ENCODE measurements at places on chromosomes 16 and 17.

GRCh38 chr16:67391424-67392300, 1.6 kb downstream of the TPPP3 start:
- no peak for DNase-seq

DNA sequence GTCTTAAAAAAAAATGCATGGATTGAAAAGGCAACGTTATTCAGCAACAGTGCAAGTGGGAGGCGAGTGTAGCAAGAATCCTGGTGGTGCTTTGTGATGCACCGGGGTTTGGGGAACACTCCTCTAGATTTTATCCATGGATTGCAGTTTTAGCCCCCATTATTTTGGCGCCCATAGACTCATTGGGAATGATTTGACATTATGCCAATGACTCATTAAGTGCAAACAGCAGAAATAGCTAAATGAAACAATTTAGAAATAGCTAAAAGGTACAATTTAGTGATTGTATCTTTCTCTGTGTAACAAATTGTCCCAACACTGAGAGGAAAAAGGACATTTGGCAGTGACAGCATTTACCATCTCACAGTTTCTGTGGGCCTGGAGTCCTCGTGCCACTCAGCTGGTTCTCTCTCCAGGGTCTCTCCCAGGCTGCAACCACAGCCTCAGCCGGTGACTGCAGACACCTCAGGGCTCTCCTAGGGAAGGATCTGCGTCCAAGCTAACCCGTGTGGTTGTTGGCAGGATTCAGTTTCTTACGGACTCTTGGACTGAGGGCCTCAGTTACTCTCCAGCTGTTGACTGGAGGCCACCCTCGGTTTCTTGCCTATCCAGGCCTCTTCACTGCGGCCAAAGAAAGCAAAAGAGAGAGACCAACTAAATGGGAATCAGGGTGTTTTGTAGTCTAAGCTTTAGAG, 398.7 kb downstream of the SNX29 start:
- DNase-seq = no peak

DNA sequence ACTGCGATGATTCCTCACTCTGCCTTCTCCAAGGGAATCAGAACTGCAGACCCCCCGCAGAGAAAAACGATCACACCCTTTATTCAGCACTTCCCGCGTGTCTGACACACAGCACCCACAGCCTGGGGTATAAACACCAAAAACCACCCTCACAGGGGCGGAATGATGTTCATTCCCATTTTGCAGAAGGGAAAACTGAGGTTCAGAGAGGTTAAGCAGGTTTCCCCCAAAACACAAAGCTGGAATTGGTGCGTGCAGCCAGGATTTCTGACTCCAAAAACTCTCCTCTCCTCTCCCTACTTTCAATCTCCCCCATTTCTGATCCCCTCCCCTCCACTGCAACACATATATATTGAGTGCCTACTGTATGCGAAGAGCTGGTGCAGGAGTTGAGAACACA, 55.8 kb downstream of the XYLT1 start:
- DNase-seq = no peak

DNA sequence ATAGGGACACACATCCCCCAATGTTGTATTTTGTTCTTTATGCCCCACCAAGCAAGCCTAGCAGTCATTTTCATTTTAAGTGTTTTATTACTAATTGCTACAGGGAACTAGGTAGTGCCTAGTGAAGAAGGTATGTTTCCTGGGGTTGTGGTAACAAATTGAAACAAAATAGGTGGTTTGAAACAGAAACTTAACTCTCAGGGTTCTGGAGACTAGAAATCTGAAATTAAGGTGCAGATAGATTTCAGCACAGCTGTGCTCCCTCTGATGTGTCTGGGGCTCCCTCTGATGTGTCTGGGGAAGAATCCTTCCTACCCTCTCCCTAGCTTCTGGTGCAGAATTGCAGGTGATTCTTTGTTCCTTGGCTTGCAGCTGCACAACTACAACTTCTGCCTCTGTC, 390.1 kb downstream of the ZFHX3 start:
- DNase-seq = no peak

DNA sequence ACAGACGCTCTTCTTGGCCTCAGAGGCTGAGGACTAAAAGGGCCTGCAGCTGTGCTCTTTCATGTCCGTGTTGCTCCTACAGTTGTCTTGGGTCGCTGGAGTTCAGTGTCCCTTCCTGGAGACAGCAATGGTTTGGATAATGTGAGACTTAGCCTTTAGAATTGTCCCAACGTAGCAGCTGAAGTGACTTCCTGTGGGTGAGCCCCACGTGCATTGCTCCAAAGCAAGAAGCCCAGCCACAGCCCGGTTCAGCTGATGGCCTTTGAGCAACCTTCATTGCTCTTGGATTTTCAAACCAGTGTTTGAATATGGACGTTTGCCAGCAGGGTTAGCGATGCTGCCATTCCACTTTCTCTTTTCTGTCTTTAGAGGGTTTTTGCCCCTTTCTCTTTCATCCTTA, 19.7 kb downstream of the TMEM11 start:
- DNase-seq = no peak

- no peak for DNase-seq
Measured at GRCh38 chr17:75459590-75460267, 3.3 kb downstream of the TMEM94 start.

DNA sequence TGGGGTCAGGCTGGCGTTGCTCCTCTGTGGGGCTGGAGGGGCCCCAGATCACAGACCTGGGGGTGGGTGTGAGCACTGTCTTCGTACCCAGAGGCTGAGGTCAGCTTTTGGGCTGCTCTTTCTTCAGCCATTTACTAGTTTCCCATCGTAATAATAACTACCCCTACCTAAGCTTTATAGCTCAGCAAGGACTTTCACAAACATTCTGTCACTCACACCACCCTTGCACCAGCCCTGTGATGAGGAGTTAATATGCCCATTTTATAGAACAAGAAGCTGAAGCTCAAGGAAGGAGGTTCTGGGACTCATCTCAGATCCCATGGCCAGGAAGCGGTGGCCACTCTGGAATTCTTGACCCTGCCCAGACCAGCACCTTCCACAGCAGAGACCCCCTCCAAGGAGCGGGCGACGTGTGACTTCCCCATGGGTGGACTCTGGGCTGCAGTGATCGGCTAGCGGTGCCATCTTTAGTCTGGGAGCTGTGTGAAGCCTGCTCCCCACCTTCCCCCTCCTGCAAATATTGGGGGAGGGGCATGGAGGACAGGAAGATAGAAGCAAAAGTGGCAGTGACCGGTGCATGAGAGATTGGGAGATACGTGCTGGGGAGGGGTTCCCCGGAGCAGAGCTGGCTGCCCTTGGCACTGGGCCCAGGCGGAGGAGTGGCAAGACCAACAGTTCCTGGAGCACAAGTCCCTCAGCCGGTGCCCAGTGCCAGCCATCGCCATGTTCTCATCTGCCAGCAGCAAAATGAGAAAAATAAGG, 81.8 kb upstream of the TOB1 start:
- no peak for DNase-seq

DNA sequence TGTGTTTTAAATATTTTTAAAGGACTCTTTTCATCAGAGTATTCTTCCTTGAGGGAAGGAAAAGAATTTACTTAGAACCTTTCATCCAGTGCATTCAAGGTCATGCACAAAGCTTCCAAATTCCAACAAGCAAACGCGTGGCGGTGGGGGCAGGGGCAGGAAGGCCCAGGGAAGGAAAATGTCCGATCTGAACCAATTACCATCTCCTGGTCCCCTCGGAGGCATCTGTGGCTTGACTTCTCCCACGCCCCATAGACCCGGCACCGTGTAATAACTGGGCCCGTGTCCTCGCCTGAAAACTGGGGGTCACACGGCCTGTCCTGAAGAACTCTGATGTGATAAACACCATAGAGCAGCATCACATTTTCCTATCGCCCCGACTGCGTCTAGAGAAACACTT, 18.3 kb downstream of the MEAK7 start:
- no peak for DNase-seq

DNA sequence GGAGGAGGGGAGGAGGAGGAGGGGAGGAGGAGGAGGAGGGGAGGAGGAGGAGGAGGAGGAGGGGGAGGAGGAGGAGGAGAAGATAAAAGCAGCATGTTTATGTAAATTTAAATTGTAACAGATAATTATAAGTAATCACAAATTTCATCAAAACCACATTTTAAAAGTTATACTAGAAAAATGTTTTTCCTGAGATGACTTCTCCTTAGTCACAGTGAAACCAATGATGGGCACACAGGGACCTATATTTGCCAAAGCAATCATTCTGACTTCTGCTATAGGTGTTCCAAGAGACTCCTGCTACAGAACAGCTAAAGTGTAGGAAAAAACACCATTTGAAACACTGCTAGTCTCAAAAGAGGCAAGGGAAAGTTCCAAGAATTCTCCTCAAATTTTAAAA, 66.4 kb downstream of the CEP95 start:
- DNase-seq = no peak

GRCh38 chr17:78643326-78643725, 66.1 kb upstream of the DNAH17 start:
- DNase-seq = no peak

DNA sequence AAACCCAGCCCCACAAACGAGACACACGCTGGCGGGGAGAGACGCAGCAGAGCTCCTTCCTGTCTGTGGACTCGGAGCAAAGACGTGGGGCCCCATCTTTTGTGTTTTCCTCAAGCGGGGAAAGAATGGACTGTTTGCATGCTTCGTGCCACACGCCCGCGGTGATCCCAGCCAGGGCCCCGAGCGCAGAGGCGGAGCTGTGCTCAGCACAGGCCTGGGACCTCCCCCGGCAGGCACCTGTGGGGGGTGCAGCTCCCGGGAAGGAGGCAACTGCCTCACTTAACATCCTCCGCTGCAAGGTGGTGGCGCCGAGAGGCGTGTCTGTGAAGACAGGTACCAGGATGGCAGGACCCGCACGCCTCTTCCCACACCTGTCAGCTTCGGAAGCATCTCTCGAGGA, 19.1 kb downstream of the TRARG1 start:
- DNase-seq = no peak

DNA sequence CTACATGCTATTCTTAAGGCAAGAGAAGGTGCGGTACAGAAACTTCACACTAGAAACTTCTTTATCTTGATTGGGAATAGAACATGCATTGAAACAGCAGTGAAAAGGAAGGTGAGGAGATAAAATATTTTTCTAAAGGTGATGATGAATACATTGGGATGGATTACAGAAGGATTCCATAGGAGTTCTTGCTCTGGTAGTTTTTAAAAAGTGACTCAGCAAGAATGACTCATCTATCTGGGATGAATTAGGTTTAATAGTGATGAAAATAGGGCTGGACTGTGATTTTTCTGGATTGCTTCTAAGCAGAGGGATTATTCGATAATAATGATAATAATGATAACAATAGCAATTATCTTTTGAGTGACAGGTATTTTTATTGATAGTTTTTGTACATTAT, 65.6 kb upstream of the HS3ST4 start:
- no peak for DNase-seq

DNA sequence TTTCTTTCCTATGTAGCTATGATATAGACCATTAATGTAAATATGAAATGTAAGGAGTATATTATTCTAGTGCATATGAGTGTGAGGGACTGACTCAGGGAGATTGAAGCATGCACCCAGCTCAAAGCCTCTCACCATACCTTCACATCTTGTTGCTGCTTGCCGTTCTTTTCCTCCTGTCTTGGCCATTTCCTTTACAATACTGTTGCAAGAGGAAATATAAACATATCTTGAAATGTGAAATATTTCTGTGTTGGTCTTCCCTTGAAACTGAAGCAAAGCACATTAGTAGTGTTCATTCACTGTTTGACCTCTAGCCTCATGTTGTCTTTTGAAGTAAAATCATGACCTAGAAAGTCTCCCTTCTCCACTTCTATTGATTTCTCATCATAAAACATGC, 46.6 kb downstream of the PHKB start:
- DNase-seq = no peak

DNA sequence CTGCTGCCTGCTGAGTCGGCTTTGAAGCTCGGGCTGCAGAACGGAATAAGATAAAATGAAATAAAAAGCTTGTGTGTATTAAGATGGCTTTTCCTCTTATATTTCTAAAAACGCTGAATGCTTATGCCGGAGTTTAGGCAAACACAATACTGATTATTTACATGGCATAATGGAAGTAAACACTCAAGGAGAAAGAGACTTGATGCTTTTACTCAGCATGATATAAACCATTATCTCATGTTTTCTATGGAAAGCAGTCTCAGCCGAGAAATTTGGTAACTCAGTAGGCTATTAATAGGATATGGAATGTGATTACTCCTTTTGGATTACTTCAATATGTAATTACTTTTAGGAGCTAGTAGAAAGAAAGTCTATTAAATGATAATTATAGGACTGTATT, 153.3 kb downstream of the CDH11 start:
- DNase-seq = no peak

DNA sequence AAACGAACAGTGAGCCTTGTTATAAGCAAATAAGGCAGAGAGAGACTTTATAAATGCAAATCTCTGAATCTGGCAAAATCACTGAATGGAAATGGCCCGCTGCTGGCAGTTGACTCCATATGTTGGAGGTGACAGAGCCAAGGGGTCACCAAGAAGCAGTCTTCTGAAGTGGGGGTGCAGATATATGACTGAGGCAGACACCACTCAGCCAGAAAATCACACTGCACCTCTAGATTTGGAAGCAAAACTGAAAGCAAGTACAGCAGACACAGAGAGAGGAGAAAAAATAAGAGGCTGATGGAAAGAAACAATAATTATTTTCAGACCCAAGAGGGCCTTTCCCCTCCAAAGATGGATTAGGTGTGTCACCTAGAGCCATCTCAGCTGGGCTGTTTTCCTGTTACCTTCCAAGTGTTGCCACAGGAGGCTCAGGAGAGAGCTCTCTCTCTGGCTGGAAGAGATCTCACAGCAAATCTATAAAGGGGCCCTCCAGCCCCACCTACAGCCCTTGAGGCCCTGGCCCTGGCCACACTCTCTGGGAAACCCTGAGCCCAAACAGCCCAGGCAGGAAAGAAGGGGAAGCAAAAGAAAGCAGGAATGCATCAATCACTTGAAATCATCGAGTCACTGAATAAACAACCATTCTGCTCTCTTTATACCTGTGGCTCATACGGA, 585.1 kb upstream of the PSMD7 start:
- DNase-seq = no peak

DNA sequence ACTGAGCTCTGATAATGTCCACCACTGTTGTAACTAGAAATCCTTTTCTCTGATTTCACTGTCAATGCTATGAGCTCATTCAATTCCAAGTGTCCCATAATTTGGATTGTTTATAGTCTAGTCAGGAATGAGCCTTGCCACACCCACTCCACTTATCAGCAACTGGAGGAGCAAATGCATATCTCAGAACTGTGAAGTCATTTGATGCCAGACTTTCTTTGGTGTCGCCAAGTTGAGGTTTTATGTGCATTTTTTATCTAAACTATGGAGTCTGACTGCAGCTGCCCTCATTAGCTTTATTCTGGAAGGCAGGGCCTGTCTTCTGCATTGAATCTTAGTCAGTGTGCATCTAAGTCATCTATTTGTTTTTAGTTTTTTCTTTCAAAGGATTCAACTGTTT, 361.3 kb downstream of the PMP22 start:
- DNase-seq = no peak

GRCh38 chr17:28480799-28481571, 7.5 kb downstream of the SLC13A2 start:
- no peak for DNase-seq

DNA sequence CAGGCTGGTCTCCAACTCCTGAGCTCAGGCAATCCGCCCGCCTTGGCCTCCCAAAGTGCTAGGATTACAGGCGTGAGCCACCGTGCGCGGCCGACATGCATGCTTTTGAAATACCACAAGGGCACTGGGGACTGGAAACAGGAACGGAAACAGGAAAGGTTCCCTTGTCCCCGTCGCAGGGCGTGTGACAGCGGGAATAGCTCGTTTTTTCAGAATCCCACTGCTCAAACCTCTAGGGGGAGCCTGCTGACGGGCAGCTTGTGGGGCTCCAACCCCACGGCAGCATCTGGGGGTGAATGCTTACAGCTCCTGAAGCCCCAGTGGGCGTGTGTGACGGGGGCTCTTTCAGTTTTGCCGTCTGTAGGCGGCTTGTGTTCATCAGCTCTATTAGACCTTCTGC, 18.8 kb upstream of the ASGR2 start:
- DNase-seq = peak; percentile 56

All from germinal center (tissue), 1 donor.